ENCODE measurements at places on chromosomes 4 and X.

DNA sequence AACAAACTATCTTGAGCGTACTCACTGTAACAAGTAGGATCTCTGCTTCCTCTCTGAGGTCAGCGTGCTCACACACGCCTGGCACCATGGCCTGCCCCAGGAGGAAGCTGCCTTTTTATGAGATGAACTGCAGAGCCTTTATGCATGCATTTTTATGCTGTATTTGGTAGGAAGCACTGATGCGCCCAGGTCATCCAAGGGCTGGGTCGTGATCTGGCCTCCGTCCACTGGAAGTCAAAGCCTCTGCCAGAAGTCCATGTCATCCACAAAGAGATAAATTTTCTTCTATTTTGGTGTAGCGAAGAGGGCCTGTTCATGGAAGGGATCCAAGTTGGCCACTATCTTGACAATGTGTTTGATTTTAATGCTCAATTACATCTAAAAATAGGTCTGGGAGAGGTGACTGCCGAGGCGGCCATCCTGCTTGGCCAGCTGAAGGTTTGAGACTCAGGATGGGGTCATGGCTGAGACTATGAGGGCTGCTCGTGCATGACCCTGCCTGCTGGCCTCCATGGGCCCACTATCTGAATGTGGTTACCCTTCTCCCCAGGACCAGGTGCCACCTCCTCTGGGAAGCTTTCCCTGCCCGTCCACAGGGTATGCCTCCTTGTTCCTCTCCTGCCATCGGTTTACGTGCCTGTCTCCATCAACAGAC, 50.3 kb downstream of the HTRA3 start:
- DNase-seq: no peak

DNA sequence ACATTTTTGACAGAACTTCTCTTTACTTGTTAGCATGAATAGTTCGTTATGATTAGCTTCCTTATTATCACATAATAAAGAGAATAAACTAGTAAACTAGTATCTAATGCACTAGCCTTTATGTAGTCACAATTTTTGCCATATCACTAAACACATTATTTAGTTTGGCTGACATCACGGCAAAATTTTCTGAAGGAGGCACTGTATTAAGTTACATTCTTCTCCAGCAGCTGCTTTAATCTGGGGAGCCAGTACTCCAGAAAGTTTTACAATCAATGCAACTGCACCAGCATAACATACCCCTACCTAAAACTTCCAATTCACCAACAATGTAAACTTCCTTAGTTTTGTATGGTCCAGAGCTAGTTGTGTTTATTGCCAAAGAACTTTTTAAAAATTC, 87.8 kb downstream of the FIP1L1 start:
- no peak for DNase-seq

DNA sequence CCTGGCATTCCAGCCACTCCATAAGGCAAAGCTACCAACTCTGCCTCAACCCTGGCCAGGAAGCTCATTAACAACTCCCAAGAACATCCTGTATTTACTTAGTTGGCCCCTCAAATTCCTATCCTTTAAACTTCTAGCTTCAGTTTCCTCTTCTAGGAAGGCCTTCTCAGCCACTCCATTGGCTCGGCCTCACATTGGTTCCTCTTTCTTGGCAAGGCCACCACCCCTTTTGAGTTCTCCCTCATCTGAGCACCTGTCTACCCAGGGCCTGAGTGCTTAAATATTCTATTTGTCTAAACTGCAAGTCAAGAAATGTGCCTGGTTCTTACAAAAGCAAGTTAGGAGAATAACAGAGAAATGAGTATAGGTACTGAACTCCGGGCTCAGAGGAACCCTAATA, 10.0 kb downstream of the SMC1A start:
- DNase-seq: no peak

DNA sequence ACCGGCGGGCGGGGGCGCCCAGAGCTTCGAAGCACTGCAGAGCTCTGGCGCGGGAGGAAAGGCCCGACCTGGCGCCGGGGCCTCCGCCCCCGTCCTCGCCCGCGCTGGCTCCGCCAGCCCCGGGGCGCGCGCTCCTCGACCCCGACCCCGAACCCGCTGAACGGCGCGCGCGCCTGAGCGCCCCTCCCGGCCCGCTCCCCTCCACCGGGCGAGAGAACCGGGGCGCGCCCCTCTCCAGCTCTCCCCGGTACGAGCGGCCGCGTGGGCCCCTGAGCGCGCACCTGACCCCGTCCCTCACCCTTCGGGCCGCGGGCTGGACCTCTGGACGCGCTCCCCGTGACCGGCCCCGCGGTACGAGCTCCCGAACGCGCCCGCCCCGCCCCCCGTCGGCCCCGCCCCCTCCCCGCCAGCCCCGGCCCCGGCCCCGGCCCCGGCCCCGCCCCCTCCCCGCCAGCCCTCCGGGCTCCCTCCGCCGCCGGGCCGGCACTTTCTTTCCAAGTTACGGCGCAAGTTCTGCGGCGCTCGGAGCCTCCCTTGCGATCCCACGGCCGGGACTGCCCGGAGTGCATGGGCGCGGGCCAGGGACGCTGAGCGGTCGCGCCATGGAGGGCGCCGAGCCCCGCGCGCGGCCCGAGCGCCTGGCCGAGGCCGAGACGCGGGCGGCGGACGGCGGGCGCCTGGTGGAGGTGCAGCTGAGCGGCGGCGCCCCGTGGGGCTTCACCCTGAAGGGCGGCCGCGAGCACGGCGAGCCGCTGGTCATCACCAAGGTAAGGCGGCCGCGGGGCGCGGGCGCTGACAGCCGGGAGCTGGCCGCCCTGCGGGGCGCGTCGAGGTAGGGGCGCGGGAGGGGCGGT, at the start of gene SHROOM2:
TSS of gene SHROOM2 (plus strand) at position 486 of the 854 bp plus-strand sequence. CDS start at position 603, 117 bp downstream.
- no peak for DNase-seq

DNA sequence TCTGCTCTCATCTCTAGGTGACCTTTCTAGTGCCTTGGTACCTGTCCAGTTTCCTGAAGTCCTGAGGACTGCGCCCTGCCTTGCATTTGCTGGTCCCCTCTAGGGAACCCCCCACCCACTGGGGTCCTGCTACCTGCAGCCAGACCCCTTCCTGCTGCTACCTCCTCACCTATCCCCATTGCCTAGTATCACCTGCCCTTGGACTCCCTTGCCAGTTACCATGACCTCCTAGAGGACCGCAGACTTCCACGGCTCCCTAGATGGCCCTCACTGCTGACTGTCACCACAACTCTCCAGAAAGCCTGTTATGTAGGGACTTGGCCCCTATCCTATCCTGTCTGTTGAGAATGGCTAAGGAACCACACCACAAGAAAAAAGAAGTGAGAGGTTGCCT, 166.6 kb downstream of the EFNB1 start:
- no peak for DNase-seq

GRCh38 chrX:107729558-107730297, 45.9 kb downstream of the TSC22D3 start:
- DNase-seq: no peak

All from stimulated activated CD8-positive, alpha-beta memory T cell treated with anti-CD3 and anti-CD28 coated beads, Interleukin-7, amount 100 ng/mL, for 24 hours (primary cell).